Fibroblast of skin of left biceps (primary cell): ENCODE measurements at places on chromosomes 4 and X.
A peak's percentile ranks its signal among the peaks of the same experiment; 100 is the strongest.

GRCh38 chrX:118603981-118604380 lies 108.4 kb downstream of the DOCK11 start:
- peak; percentile 14 for DNase-seq

DNA sequence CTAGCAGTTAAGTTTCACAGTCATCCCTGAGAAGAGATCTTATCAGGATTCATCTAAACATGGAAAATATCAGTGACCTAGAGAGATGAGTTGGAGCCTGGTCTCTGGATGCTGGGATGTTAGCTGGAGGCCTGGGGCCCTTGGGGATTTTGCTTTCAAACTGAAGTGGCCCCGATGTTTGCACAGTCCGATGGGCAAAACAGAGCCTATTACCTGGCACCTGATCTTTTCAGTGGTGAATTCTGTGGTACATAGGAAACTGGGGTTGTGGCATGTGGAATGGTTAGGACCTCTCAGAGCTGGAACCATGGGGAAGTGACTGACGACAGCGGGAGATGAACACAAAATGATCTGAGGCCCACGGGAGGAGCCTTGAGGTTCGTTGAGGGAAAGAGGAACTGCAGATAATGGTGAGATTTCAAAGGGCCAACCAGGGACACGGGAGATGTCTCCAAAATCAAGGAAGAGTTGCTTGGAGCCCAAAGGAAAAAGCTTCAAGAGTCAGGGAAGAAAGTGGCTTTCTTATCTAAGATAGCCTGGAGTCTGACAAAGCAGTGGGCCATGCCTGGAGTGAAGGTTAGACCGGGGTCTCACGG lies 17.8 kb upstream of the TENM3 start:
- DNase-seq = no peak

GRCh38 chr4:14967982-14968381 lies 34.3 kb upstream of the CPEB2 start:
- no peak for DNase-seq

DNA sequence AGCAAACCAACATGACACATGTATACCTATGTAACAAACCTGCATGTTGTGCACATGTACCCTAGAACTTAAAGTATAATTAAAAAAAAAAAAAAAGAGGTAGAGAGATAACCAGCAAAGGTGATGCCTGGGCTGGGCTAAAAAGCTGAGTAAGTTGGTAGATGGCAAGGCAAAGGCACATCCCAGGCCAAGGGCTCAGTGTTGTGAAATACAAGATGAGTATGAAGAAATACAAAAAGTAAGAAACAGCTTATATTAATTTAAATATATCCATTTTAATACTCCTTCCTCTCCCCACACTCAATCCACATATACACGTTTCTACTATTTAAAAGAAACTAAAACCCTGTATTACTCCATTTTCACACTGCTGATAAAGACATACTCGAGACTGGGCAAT lies 25.8 kb downstream of the TEC start:
- DNase-seq = no peak

DNA sequence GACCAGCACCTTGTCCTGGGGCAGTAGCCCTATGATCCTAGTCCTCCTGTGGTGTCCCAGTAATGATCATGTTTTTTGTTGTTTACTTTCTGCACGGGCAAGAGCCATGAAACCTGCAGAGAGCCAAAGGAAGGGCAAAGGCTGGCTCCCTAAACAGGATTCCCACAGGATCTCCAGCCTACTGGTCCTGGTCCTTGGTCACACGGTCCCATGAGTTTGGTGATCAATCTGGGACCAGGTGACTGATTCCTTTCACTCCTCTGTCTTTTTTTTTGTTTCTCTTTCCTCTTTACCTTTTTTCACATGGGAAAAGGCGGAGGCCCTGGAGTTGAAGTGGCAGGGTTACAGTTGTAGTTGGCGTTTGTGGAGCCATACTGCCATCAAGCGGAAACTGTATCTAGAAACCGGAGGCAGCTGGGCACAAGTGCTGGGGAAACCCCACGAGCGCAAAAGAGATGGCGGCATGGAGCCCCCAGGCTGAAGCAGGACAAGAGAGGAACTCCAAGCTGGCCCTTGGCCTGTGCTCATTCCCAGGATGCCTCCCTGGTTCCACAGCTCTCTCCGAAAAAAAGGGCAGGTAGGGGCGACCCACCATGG lies 34.6 kb downstream of the NBDY start:
- no peak for DNase-seq

DNA sequence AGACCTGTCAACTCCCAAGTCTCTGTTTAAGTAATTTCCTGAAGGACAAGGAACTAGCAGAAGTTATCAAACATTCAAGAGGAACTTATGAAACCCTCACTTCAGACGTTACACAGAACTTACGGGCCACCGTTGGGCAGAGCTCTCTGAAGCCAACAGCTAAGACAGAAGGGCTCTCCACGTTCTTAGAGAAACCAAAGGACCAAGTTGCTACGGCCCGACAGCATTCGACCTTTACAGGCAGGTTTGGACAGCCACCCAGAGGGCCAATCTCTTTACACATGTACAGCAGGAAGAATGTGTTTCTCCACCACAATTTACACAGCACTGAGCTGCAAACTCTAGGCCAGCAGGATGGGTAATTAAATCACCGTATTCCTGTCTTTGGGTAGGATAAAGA lies 705.1 kb upstream of the GRID2 start:
- no peak for DNase-seq

DNA sequence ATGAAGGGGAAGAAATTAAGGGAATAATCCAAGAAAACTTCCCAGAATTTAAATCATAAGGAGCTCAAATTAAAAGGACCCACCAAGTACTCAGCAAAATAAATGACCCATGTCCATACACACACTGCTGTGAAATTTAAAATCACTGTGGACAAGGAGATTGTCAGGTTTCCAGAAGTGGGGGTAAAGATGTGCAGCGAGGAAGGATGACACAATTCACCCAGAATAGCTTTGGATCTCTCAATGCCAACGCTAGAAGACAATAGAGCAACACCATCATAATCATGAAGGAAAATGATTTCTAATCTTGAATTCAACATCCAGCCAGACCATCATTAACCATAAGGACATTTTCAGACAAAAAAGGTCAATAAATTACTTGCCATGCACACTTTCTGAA lies 65.7 kb downstream of the CASK start:
- no peak for DNase-seq

DNA sequence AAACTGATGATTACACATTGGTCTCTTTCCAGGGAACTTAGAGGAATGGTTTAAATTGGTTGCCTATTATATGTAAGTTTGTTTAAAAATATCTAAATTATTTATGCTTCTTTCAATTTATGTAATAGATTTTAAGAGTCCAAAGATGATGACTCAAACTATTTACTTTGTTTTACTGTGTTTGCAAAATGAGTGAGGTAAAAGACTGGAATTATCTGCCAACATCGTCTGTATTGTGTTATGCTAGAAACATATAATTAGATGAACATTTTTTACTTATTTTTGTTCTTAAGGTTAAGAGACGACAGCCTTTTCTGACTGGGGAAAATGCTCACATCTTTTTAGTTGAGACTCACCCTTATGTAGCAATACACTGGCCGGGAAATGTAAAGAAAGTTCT lies 51.1 kb upstream of the SYTL5 start:
- no peak for DNase-seq

GRCh38 chr4:82787342-82787741 lies 11.3 kb downstream of the SCD5 start:
- DNase-seq = no peak

DNA sequence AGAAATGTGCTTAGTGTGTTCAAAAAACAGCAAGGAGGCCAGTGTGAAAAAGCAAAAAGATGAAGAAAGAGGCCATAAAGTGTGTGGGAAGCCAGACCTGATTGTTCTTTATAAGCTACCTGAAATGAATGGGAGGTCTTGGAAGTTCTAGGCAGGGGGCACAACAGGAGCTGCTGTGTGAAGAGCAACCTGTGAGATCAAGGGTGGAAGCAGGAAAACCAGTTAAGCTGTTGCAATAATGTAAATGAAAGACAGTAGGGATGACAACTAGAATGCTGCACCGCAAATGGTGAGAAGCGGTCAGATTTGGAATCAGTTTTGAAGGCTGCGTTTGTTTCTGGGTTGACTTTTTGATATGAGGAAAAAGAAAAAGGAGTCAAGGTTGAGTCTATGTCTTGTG lies 123.5 kb downstream of the TMEM144 start:
- no peak for DNase-seq

GRCh38 chr4:158912806-158913205 lies 144.0 kb downstream of the FNIP2 start:
- peak; percentile 16 for DNase-seq

- no peak for DNase-seq
These were observed 45.8 kb upstream of the SERTM2 start for GRCh38 chrX:111465669-111466068.

DNA sequence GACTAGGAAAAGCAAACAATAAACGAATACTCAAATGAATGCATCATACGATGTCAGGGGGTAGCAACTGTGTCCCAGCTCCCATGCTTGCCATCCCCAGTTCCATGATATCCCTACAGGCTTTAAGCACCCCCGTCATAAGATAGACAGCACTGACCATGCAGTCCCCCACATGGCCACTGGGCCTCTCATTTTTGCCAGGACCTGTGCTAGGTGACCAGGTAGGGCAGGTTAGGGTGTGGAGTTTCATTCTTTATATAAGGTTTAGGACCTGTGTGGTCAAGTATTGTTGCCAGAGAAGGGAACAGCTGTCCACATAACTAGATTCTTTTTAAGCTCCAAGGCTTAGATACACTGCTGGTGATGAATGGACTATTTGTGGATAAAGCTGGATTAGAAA lies 9.7 kb downstream of the PPEF2 start:
- no peak for DNase-seq
